ENCODE measurements at places on chromosomes 16 and 17.

DNA sequence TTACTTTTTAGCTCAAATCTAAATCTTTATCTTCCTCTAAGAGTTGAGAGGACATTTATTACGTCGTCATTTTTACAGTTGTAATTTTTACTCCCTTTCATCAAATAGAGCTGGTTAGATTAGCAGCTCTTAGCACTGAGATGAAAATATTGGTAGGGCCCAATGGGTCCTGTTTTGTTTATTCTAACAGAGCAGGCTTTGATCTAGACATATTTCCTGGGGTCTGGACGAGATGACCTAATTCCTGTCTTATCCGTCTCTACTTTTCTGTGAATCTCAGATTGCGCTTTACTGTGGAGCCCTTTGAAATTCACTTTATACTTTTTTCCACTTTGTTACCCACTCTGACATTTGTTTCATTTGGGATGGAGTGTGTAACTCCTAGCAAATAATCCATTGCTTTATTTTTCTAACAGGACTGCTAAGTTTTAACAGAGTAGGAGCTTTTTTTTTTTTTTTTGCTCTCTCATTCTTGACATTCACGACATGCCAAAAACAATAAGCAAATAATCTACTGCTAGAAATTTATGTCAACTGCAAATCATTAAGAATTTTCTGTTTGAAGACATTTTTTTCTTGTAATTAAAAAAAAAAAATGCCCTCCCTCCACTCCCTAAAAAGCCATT lies 18.5 kb downstream of the SALL1 start:
- no peak for DNase-seq

DNA sequence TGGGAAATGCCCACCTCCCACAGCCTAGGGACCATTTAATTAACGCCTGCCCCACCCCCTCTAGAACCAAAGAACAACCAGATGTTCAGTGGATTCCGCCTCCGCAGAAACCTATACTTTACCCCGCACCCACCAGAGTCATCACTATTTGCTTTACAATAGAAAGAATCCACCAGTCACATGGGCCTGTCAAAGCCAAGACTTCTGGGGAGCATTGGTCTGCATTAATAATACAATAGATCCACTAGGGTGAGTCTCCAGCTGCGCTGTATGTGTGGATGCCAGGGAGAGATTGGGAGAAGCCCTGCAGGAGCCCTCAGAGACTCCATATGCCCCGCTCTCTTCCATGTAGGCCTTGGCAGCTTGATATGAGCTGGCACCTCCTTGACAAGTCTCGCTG lies 31.3 kb downstream of the CLEC19A start:
- no peak for DNase-seq

- DNase-seq, result no peak
These were observed 99.9 kb downstream of the MSI2 start for GRCh38 chr17:57356153-57356718.

DNA sequence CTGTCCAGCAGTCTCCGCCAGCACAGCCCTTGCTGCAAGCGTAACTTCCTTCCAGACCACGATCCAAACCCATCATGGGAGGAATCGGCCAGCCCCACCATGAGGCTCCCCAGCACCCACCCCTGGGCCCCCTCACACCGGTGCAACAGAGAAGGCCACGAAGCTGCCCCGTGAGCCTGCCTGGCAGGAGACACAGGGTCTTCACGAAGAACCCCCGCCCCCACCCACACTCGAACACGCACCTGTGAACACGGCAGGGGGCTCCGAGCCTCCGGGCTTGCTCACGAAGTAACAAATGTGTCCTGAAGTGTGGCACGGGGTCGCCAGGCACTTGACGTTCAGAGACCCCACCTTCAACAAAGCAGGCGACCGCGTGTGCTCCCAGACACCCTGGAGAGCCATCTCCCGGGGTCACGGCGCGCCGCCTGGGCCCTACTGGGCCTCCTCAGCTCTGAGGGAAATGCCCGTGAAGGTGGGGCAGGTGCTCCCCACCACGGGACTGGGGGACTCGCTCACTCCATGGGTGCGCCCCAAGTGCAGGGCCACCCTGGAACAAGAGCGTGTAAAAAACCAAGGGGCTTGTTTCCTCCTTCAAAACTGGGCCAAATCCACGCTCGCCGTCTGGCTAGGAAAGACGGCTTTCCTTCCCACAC lies 7.6 kb downstream of the HAGH start:
- DNase-seq, result no peak

DNA sequence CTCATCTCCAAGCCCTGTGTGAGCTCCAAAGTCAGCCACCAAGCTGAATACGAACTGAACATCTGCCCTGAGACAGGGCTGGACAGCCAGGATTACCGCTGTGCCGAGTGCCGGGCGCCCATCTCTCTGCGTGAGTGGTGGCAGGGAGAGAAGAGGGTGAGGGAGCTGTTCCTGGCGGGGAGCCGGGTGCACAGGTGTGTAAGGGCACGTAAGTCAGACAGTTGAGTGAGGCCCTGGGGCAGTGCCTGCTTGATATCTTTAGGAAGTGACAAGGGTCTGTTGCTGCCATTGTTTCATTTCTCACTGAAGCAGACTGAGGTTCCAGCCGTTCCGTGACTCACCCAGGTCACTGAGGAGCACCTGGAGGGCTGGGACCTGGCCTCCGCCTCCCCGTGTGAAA lies 12.4 kb downstream of the DEF8 start:
- no peak for DNase-seq

Measured in stimulated activated CD8-positive, alpha-beta memory T cell treated with anti-CD3 and anti-CD28 coated beads, Interleukin-15, amount 100 ng/mL, for 48 hours (primary cell).